Left kidney (tissue), 8 donors: ENCODE measurements at places on chromosomes 4 and X. TPM values are rescaled to one million over a fixed set of nuclear protein-coding genes. Genes with fewer than 3 reads are reported as not detected.

GRCh38 chrX:64977051-64977450, 801 bp upstream of the ZC4H2 start:
- DNase-seq: no peak

DNA sequence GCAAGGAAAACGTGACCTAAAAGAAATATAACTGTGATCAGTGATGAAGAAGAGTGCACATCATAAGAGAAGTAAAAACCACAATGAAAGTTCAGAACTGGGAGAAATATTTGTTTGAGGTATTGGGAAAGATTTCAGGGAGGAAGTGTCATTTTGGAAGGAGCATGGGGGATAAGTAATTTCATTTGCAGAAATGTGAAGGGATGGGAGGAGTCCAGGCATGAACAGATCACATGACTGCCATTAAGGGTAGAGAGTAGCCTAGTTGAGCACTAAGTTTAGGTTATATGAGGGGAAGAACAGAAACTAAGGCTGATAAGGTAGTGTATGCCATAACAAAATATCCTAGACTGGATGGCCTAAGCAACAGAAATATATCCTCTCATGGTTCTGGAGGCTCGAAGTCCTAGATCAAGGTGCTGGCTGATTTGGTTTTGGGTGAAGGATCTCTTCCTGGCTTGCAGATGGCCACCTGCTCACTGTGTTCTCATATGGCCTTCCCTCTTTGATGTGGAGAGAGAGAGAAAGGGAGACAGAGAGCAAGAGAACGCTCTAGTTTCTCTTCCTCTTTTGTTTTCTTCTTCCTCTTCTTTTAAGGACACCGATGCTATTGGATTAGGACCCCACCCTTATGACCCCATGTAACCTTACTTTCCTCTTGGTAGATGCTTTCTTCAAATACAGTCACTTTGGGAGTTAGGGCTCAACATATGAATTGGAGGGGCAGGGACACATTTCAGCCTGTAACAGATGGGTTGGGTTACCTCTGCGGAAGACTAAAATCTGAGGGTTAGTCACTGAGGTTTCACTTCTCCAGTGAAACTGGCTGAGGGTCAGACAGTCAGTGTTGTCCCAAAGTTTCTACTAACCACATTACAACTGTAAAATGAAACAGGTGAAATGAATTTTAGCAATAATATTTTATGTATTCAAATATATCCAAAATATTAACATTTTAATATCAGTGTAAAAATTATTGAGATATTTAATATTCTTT, 77.9 kb downstream of the EGF start:
- no peak for DNase-seq

GRCh38 chr4:151801547-151802516, 41.0 kb upstream of the GATB start:
- no peak for DNase-seq

DNA sequence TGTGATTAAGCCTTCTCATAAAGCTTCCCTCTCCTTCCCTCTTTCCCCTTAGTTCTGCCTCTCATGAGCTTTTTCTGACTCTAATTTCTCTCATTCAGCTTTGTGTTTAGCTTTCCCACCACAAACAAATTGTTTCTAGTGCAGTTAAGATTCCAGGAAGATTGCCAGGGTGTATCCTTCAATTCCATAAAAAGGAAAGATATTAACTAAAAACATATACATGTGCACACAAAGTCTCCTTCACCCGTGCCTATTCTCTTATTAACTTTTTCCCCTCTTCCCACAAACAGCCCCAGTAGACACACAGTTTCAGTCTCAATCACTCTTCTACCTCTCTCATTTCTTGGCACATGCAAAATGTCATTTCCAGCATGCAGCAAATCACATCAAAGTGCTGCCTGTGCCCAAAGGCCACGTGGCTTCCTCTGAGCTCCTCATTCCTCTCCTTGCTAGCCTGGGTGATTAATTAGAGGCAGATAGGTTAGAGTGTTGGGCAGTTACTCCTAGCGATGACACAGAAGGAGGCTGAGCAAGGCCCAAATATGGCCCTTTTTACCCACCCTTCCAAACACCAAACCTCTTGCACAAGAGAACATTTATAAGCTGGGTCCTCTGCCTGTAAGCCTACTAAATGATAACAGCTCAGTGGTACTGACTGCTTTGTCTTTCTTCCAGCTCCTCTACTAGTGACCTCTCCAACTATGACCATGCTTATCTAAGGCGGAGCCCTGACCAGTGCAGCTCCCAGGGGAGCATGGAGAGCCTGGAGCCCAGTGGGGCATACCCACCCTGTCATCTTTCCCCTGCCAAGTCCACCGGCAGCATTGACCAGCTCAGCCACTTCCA, 159.6 kb downstream of the SOWAHB start:
- no peak for DNase-seq

- DNase-seq: no peak
Observed at GRCh38 chrX:46165411-46165810, 379.8 kb downstream of the ZNF674 start.

SLC10A4 gene
- polyA plus RNA-seq: 0.38 TPM

GRCh38 chr4:168141733-168142132, 49.4 kb downstream of the ANXA10 start:
- no peak for DNase-seq

- DNase-seq: peak; percentile 26
Observed at GRCh38 chr4:5711479-5712184, 631 bp downstream of the EVC start.

RP2 gene
- 15.5 TPM for polyA plus RNA-seq

GRCh38 chrX:10986616-10987015, 124.5 kb upstream of the HCCS start:
- no peak for DNase-seq

GRCh38 chr4:53067125-53067802, 205.1 kb downstream of the RASL11B start:
- DNase-seq: no peak

- no peak for DNase-seq
Observed at GRCh38 chrX:46072791-46073190, 472.4 kb downstream of the ZNF674 start.

DNA sequence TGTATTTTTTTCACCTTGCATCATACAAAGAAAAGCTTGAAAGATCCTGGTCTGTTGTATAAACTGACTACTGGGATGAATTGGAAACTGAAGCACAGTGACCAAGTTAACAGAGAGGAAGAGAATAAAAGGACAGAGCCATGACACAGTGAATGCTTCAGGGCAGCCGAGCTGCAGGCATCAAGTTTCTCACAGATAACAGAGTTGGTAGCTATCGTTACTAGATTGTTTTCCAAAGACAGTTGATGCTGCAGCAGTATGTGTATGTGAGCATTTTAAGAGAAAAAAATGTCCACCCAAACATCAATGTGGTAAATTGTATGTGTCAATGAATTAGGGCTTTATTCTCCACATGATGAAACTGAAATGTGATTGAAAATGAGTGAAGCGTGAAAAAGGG, 1032.7 kb downstream of the ADGRL3 start:
- no peak for DNase-seq

GRCh38 chrX:148498067-148498466, 2.4 kb upstream of the AFF2 start:
- no peak for DNase-seq

- DNase-seq: no peak
Observed at GRCh38 chr4:8221476-8221875, 22.4 kb downstream of the SH3TC1 start.

AMBN gene
- 0.80 TPM for polyA plus RNA-seq

DNA sequence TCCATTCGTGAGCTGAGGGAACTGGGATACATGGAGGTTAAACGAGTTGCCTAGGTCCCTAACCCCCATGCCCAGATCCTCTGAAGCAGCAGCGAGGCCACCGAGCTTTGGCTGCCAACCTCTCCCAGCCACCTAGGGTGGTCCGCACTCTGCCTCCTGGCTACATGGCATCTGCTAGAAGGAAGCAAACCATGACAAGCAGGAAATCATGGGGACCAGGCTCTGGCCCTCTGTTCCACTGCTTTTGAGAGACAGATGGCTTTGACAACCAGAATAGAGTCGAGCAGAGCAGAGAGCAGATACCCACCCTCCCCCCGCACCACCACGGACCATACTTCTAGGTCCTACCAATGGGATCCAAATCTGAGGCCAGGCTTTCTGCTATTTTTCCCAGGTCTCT, 37.5 kb upstream of the NKRF start:
- DNase-seq: no peak

COL4A6 gene
- polyA plus RNA-seq: 16.0 TPM

DNA sequence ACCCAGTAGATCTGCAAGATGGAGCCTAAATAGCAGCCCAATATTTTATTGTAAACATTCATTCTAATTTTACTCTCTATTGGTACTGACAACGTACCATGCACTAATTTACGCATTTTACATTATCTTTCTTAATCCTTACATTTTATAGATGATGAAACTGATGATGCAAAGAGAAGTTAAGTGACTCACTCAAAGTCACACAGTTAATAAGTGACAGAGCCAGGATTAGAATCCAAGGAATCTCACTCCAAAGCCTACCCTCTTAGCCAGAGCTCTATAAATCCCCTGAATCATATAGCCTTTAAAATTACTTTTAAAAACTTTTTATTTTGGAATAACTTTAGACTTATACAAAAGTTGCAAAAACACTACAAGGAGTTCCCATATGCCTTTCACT, 37.6 kb downstream of the PHKA1 start:
- no peak for DNase-seq

- no peak for DNase-seq
Observed at GRCh38 chr4:7788694-7789425, 150.8 kb downstream of the AFAP1 start.

LRAT gene
- polyA plus RNA-seq: 0.71 TPM

- no peak for DNase-seq
Observed at GRCh38 chr4:978957-979701, 5.8 kb upstream of the DGKQ start.

SPARCL1 gene
- 9.2 TPM for polyA plus RNA-seq

GRCh38 chr4:170170861-170171260, 81.1 kb upstream of the AADAT start:
- peak; percentile 26 for DNase-seq

GRCh38 chr4:53991821-53992220, 72.6 kb downstream of the CHIC2 start:
- no peak for DNase-seq

GRCh38 chrX:84339507-84340364, 151.7 kb upstream of the RPS6KA6 start:
- peak; percentile 3 for DNase-seq

DNA sequence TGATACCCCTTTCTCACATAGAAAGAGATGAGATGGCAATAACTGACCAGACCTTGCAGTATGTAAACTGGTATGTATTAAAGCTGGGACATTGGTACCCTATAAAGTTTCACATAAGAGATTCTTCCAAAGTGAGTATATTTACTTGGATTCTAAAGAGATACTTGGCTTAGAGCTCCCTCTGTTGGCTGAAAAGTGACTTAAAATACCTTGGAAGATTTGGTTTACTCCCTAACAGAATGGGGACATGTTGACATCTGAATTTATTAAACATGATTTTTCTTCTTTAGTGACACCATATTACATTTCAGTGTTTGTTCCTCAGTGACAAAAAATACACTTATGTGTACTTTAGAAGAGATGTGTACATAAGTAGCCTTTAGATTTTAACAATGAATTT, 47.9 kb upstream of the RGN start:
- DNase-seq: peak; percentile 74

DNA sequence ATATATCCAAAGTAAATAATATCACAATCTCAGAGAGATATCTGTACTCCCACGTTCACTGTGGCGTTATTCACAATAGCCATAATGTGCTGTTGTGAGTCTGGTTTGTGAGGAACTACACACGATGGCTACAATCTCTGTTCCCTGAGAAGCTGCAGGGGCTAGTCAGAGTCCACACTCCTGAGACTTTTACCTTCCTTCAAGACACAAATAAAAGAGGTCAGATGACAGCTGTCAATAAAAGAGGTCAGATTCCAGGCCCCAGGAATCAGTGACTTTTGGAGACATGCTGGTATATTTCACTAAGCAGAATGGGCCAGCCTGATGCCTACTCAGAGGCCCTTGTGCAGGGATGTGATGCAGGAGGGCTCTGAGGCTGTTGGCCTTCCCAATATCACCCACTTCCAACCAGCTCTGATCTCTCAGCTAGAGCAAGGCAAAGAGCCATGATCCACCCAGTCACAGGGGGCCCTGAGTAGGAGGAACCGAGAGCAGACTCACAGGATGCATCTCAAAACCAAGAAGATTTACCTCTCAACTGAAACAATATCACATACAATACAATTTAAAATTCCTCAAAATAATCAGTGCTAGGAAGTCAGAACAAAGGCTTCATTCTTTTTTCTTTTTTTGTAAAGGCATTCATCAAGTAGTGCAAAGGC, 13.8 kb downstream of the FRYL start:
- no peak for DNase-seq

DNA sequence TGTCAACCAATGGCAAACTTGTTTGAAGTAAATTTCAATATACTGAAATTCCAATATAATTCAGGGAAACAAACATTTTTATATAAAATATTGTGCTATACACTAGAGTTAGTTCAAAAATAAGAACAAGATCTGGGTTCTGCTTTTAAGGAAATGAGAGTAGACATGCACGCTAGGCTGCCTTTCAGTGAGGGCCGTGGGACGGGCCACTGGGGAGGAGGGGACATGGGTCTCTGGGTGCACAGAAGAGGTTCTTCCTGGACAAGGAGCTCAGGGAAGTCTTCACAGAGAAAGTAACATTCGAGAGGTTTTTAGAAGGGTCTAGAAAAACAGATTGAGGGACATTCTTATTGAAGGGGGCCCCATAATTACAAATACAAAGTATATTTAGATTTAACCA, 64.4 kb downstream of the SHROOM3 start:
- DNase-seq: no peak

DNA sequence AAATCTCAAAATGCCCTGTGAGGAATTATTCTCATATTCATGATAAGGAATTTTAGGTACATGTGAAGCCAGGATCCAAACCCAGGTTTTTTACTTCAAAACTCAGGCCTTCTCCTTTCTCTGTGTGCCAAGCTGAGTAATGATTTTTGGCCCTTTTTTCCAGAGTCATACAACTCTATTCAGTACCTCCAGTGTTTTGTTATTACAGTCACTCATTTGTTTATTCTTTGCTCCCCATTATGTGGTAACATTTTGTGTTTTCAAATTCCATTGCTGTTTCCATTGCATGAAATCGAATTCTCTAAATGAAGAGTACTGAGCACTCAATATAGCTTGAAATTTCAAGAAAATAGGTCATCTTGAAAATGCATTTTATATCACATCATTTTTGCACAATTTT, 315.4 kb downstream of the NR3C2 start:
- no peak for DNase-seq

- no peak for DNase-seq
Observed at GRCh38 chrX:10597871-10598270, 22.5 kb downstream of the MID1 start.
